Stimulated activated CD8-positive, alpha-beta memory T cell treated with anti-CD3 and anti-CD28 coated beads, Interleukin-4, amount 100 ng/mL, for 4 hours (primary cell): ENCODE measurements at places on chromosomes 3 and 15.

DNA sequence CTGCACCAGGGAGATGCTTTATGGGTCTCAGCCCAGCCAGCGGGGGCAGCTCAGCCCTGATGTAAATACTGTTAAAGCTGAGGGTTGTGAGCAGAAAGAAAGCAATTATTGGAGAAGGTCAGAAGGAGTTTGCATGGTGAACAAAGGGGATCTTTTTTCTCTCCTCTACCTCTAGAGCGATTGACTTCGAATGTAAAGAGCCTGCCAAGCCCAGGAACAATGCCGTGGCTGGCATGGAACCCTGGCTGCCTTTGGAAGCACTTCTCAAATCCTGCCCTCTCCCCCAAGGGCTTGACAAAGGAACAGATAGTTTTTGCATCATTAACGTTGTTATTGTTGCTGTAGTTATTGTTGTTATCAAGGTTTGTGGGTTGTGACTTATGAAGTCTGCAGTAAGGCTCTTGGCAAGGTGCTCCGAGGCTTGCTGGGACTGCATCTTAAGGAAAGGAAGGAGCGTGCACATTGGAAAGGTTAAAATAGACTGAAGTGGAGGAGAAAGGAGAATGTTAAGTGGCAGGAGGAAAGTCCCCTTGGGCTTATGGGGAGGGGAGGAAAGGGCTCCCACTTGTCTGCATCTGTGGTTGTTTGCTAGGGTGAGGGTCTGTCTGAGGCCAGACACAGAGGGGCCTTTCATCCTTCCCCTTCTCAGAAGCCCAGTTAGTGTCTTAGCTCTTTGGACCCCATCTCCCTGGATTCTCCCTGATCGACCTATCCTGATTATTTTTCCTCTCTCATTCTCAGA is 16.7 kb downstream of the PDIA5 start:
- DNase-seq, result no peak

- DNase-seq, result no peak
Measured at GRCh38 chr3:84108442-84108971, 850.3 kb upstream of the CADM2 start.

DNA sequence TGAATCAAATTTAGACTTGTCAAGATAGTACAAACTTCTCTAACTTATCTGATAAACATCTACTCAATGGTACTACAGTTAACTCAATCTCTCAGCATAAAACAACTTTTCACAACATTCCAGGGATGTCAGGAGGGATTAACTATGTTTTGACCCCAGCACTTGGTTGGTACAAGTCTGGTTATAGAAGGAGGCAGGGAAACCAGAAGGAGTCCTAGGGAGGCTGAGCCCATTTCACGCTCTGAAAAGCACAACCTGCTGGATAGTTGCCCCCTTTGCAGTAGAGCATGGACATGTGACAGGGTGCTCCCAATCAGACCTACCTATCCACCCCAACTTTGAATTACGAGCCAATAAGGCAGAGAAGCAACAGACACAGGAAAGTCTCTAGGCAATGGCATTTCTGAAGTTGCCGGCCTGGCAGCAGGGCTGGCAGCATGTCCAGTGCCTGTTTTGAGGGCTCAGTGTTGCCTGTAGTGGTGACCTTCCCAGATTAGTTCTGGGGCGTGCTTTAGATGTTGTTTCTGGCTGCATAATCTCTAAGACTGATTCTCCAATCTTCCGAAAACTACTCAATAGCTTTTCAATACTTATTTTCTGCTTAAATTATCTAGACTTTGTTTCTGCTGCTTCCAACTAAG is 8.2 kb downstream of the ANKUB1 start:
- no peak for DNase-seq

- DNase-seq, result no peak
Measured at GRCh38 chr3:13145131-13145825, 72.0 kb upstream of the IQSEC1 start.

GRCh38 chr3:172069478-172069877 is 30.1 kb downstream of the FNDC3B start:
- DNase-seq, result no peak

DNA sequence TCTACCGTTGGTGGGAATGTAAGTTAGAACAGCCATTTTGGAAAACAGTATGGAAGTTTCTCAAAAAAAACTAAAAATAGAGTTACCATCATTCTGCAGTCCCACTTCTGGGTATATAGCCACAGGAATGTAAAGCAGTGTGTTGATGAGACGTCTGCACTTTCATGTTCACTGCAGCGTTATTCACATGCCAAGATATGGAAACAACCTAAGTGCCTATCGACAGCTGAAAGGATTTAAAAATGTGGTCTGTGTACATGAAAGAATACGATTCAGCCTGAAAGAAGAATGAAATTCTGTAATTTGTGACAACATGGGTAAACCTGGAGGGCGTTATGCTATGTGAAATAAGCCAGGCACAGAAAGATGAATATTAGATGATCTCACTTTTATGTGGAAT is 157.7 kb downstream of the THSD4 start:
- no peak for DNase-seq

DNA sequence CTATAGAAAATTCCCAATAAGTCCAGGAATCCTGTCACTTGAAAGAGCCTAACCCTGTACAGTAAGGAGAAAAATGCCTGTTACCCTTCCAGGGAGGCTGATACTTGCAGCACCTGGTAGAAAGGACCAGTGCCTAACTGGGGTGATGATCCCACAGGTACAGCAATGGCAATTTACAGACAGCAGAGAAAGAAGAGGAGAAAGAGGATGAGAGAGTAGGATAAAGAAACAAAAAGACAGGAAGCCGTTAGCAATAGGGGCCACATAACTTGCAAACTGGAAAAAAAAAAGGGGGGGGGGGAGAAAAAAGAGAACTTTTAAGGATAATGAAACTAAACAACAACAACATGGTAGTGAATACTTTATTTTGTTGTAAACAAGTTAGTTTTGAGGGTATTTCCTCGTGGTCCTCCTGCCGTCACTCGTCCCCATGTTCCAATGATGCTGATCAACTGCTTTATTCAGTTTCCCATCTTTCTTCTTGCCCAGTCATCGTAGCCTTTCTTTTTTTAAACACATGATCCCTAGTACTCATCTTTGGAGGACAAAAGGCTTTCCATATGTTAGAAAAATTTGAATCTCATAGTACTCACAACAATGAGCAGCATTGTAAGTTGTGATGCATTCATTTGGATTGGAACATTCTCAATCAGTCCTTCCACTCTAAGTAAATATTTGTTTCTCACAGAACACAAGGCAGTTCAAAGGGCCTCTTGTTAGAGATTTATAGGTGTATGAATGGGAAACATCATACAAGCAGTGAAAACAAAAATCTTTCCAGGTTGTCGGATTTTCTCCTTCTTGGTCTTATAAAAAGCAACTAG is 8.6 kb downstream of the TM4SF1 start:
- DNase-seq, result no peak

- no peak for DNase-seq
Measured at GRCh38 chr3:181292984-181293383, 303.4 kb upstream of the DNAJC19 start.

DNA sequence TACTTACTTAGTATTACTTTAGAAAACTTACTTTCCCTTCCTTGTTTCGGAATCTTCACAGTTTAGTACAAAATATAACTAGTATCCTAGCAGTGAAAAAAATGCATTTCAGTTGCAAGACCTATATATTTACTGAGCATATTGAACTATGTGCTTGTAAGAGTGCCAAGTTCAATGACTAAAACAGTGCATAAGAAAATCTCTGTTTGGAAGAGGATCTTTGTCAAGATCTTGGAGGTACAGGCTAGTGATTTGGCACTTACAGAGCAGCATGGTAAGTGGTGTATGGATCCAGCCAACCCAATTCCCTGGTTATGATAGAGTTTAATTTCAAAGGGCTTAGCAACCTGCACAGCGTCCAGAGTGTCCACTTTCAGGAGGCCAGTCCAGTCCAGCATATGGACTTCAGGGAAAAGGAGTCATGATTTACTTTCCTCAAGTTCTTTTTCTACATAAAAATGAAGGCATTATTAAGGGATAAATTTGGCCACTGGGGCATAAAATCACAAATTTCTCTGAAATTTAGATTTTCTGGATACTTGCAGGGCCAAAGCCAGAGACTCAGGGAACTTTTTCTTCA is 625.8 kb upstream of the BCHE start:
- no peak for DNase-seq

DNA sequence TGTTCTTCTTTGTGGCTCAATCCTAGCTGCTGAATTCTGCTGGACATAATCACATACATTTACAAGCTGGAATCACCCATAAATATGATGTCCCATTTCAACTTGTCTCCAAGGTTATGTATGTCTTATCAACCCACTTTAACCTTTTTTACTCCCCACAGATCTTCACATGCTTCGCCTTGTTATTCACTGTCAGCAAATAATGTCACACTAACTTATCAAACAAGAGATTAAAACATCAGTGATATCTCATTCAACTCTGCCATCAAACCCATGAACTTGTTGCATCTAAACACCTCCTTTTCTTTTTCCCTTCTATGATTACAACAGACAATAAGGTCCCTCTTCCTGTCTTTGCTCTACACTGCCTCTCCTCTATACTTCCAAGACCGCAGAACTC is 240.7 kb downstream of the TBC1D5 start:
- no peak for DNase-seq

DNA sequence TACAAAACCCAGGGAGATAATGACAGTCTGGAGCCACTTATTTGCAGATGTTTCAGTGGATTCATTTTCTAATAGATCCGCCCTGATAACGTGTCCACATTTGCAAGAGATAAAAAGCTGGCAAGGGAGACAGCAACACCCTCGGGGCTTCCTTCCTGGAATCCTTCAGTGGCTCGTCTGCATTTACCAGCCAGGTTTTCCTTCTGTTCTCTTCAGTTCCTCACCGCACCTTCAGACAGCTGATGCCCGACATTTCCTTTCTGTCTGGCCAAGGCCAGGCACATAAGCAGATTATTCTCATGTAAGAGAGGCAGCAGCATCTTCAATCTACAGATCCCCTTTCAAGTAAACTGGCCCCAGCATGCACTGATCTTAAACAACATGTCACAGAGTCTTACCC is 56.2 kb upstream of the SPATA12 start:
- DNase-seq, result no peak

GRCh38 chr3:126880901-126881300 is 102.0 kb upstream of the PLXNA1 start:
- DNase-seq, result no peak

- no peak for DNase-seq
Measured at GRCh38 chr15:51286816-51287215, 51.6 kb downstream of the CYP19A1 start.

DNA sequence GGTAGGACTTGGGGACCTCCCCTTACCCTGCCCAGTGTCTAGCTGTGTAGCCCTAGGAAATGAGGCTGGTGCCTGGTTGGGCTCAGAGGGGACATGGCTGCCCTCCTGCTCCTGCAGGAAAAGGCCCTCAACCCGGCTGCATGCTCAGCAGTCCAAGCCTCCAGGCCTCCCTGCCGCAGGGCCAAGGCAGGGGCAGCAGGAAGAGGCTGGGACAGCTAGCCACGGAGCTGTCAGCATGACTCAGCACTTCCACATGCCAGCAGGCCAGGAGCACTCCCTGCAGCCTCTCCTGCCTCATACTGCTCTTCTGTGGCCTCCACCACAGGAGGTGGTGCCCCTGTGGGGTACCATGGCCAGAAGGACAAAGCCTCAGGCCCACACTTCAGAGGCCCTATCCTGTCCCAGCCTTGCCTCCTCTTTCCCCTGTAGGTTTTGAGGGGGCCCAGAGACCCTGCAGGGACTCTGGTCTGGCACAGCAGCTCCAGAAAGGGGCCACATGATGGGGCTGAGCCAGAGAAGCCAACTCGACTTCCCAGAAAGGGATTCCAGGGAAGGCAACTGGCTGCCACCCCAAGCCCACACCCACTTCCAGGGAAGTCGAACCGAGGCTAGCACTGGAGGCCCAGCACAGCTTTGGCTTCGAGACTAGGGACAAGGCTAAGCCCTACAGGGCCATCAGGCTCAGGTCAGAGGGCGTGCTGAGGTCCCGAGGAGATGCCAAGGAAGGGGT is 19.5 kb downstream of the TKT start:
- no peak for DNase-seq

GRCh38 chr15:90637693-90638092 is 79.5 kb upstream of the BLM start:
- no peak for DNase-seq

DNA sequence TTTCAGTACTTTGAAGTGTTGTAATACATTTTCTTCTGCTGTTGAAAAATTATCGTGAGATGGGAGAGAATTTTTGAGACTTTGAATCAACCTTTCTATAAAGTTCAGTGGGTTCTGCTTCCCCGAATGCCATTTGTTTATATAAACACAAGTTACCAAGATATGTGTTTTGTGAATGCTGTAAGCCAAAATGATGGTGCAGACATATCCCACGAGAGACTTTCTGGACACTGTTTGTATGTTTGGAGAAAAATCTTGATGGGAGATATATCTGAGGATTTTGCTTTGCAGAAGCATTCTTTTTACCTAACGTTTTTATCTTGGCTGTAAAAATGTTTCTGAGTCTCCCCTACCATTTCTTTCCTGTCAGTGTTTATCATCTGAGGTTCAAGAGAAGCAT is 526.6 kb upstream of the ZNF717 start:
- no peak for DNase-seq

DNA sequence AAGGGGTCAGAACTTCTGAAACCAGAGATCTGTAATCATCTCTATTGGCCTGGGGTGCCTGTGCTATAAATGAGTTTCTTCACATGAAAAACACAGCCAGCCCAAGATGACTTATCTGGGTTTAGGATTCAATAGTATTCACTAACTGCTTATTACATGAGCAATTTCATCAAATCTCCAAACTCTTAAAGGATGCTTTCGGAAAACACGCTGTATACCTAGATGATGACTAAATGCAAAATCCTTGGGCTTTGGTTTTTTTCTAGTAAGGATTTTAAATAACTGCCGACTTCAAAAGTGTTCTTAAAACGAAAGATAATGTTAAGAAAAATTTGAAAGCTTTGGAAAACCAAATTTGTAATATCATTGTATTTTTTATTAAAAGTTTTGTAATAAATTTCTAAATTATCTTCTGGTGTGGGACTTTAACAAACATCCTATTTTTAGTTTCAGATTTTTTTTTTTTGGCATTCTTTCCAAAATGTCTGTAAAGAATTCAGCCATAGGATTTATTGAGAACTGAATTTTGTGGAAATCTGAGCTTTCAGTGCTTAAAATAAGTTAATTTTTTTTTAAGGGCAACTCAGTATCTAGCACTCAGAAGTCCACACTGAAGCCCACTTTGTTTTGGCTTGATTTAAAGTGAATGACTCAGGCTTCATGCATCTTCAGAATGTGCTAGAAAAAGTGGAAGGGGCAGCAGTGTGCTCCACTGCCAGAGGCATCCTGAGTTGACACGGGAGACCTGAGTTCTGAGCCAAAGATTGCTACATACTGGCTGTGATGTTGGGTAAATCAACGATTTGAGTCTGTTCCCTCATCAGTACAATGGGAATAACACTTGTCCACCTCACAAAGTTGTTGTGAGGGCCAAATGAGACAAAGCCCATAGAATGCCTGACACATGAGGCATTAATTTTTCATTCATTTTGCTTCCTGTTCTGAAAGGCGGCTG is 18.7 kb downstream of the TMEM43 start:
- no peak for DNase-seq

GRCh38 chr3:152328841-152329240 is 60.1 kb downstream of the MBNL1 start:
- DNase-seq, result no peak

- no peak for DNase-seq
Measured at GRCh38 chr3:122239112-122239511, 55.6 kb downstream of the CASR start.

GRCh38 chr3:176574786-176575185 is 622.5 kb downstream of the TBL1XR1 start:
- no peak for DNase-seq
